Psoas muscle (tissue), 8 donors: ENCODE measurements at places on chromosomes 2 and 18. TPM values are rescaled to one million over a fixed set of nuclear protein-coding genes. Genes with fewer than 3 reads are reported as not detected.

Gene FAM237A
- total RNA-seq: not detected

Gene UBXN2A
- 20.4 TPM for total RNA-seq

Gene LRP1B
- total RNA-seq: 0.95 TPM

Gene CAPN14
- total RNA-seq: not detected

Gene CCDC150
- 0.56 TPM for total RNA-seq

Gene MDH1B
- 0.34 TPM for total RNA-seq

- DNase-seq: no peak
These were observed 25.0 kb downstream of the FASTKD2 start for GRCh38 chr2:206790311-206790935.

GRCh38 chr2:3902131-3902530, 198.8 kb downstream of the DCDC2C start:
- DNase-seq: no peak

DNA sequence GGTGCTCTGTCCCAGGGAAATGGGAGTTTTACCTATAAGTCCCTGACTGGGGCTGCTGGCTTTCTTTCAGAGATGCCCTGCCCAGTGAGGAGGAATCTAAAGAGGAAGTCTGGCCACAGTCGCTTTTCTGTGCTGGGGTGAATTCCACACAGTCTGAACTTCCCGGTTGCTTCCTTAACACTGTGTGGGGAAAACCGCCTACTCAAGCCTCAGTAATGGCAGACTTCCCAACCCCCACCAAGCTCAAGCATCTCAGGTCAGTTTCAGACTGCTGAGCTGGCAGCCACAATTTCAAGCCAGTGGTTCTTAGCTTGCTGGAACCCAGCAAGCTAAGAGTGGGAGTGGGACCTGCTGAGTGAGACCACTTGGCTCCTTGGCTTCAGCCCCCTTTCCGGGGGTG, 54.9 kb downstream of the NUP35 start:
- DNase-seq: no peak

GRCh38 chr18:79753391-79753851, 44.3 kb upstream of the KCNG2 start:
- no peak for DNase-seq

DNA sequence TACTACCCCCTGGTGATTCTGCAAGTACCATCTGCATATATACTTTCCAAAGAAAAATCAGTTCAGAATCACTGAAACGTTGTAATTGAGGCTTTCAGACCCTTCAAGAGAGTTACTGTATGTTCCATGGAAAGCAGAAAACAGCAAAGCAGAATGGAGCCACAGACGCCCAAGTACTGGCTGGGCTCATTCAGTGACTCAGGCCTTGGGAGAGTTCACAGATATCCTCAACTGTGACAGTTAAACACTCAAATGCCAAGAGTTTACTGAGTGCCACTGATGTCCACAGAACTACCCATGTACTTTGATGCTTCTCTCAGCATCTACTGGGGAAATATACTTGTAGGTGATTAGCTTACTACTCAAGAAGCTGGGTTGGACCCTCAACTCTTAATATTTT, 303.4 kb downstream of the TCF4 start:
- no peak for DNase-seq

- no peak for DNase-seq
These were observed 516 bp upstream of the DOCK10 start for GRCh38 chr2:225042800-225043167.

DNA sequence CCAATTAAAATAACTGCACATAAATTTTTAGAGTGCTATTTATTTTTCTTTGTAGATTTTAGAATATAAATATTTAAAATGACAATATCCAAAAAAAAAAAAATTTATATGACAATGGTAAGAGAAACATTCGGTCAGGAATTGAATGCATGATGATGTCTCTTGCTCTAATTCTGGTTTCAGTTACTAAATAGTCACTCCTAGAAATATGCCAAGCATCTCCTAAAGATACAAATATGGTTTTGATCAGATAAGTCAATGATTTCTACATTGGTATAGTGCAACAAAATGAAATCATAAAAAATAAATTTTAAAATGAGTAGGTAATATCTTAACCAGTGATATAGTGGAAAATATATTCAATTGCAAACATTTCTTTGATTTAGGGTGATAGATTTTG, 95.9 kb upstream of the ACKR3 start:
- DNase-seq: no peak
